ENCODE measurements at places on chromosomes 1 and 21. TPM values are rescaled to one million over a fixed set of nuclear protein-coding genes. Genes with fewer than 3 reads are reported as not detected.

Gene CNIH3
- 2.2 TPM for total RNA-seq

Gene GSTM1
- total RNA-seq = not detected

- no peak overlapping the region for H3K4me3 ChIP-seq
- H3K27ac ChIP-seq = no peak overlapping the region
- no peaks in the 10 kb centered on the region for H3K36me3 ChIP-seq
Measured at GRCh38 chr1:17293681-17294425, 14.1 kb upstream of the PADI4 start.

Gene DUSP23
- 40.5 TPM for total RNA-seq

DNA sequence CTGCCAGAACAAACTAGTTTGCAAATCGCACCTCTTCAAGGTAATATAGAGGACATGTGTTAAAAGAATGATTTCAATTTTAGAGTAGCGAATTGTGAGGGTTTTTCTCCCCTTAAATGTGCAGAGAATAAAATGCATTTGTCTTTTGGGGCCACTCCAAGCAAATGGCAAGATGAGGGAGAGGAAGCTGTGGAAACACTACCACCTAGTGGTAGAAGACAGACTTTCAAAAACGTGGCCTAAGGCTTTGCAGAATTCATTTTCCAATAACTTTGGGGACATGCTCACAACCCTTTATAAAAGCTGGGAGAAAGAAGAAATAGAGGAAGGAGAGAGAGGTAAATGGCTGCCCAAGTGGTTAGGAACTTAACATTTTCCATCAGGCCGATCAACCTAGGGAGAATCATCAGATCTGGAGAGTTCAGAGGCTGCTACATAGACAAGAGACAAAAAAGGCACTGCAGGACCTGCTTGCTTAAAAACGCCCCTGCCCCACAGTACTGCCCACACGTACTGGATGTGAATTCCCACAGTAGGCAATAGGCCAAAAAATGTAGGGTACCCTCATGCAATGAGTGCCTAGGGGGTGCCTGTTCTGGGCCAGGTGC, 15.7 kb upstream of the RCAN1 start:
- no peaks in the 10 kb centered on the region for H3K4me1 ChIP-seq
- DNase-seq = no peak
- H3K27ac ChIP-seq = no peak overlapping the region
- no peak overlapping the region for H3K4me3 ChIP-seq
- H3K27me3 ChIP-seq = no peaks in the 10 kb centered on the region
- H3K36me3 ChIP-seq = no peaks in the 10 kb centered on the region

- H3K4me3 ChIP-seq = no peak overlapping the region
- no peak overlapping the region for H3K27ac ChIP-seq
- DNase-seq = no peak
Measured at GRCh38 chr21:32382108-32382644, 10.6 kb downstream of the URB1 start.

GRCh38 chr1:68255301-68255700, 23.0 kb upstream of the WLS start:
- no peak overlapping the region for H3K27ac ChIP-seq
- H3K36me3 ChIP-seq = no peaks in the 10 kb centered on the region
- no peaks in the 10 kb centered on the region for H3K4me1 ChIP-seq
- DNase-seq = no peak
- H3K27me3 ChIP-seq = no peaks in the 10 kb centered on the region

DNA sequence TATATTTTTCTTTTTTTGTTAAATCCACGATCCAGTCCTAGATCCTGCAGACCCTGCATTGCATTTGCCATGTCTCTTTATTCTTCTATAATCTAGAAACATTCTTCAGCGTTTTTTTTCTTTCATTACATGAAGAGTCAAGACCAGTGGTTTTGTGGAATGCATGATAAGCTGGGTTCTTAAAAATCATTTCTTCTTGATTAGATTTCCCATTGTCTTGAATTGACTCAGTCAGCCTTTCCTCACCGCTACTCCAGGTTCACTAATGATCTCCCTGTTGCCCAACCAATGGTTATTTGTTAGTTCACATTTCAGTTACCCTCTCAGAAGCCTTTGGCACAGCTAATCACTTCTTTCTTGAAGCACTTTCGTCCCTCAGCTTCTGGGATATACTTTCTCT, 25.2 kb downstream of the CHD1L start:
- H3K27ac ChIP-seq = no peak overlapping the region
- peaks cover 2% of the 10 kb centered on the region for H3K36me3 ChIP-seq
- H3K27me3 ChIP-seq = no peaks in the 10 kb centered on the region
- no peaks in the 10 kb centered on the region for H3K4me1 ChIP-seq
- DNase-seq = no peak
- no peak overlapping the region for H3K4me3 ChIP-seq

DNA sequence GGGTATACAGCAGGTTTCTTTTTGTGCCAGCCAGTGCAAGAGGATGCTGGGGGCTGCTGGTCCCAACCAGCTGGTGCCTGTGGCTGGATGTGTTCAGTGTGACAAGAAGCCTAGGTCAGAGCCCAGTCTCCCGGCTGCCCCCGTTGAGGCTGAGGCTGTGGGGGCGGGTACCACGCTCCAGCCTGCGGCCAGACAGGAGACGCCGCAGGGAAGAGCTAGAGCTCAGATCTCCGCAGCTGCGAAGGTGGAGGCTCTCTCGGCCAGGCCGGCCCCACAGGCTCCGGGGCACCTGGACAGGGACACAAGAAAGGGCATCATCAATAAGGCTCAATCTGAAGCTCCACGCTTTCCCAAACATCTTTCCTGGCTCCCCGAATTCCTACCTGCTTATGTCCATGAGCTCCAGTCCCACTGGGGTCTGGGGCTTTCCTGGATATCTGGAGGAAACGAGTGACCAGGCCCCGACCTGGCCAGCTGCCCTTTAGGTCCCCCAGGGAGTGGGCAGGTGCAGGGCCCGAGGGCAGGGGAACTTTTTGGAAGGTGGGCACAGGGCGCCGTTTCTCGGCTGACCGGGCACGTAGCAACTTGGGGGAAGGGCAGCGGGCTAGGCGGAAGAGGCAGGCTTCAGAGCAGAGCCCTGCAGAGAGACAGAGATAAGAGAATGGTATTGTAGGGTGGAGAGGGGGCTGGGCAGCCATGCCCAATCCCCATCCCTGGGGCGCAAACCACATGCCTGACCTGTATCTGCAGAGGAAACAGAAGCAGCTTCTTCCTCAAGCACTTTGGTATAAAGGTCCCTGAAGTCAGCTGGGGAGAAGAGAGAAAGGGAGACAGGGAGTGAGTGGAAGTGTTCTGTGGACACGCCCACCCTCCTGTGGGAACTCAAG, 7.4 kb downstream of the ENTREP3 start:
- H3K4me1 ChIP-seq = peaks cover 6% of the 10 kb centered on the region
- H3K4me3 ChIP-seq = no peak overlapping the region
- no peaks in the 10 kb centered on the region for H3K27me3 ChIP-seq
- no peaks in the 10 kb centered on the region for H3K36me3 ChIP-seq
- no peak for DNase-seq
- no peak overlapping the region for H3K27ac ChIP-seq

All from Caco-2 (cell line).